GM12878 (cell line): ENCODE measurements at places on chromosomes 3 and 15. TPM values are rescaled to one million over a fixed set of nuclear protein-coding genes. Genes with fewer than 3 reads are reported as not detected.

The GPR156 gene
- 0.08 TPM in 1 of 2 replicates, not detected in the other for total RNA-seq

The DAG1 gene
- total RNA-seq = 16.3 and 16.9 TPM in 2 replicates

The BAHD1 gene
- 21.7 and 21.8 TPM in 2 replicates for total RNA-seq

The CD96 gene
- 0.45 and 0.97 TPM in 2 replicates for total RNA-seq

The DNASE1L3 gene
- 3.7 and 4.4 TPM in 2 replicates for total RNA-seq

The ZPLD1 gene
- total RNA-seq = not detected in 2 replicates

The TTC21A gene
- 2.6 and 2.7 TPM in 2 replicates for total RNA-seq

The EPHB1 gene
- total RNA-seq = 1.8 and 2.2 TPM in 2 replicates

The MOBP gene
- total RNA-seq = 0.08 TPM in 1 of 2 replicates, not detected in the other

The CILP gene
- 0.05 TPM in 1 of 2 replicates, not detected in the other for total RNA-seq

The ZBBX gene
- not detected in 2 replicates for total RNA-seq
